ENCODE measurements at places on chromosomes 11 and 22.
A peak's percentile ranks its signal among the peaks of the same experiment; 100 is the strongest.

GRCh38 chr11:45801723-45802315 lies 3.1 kb upstream of the SLC35C1 start:
- DNase-seq, result no peak

DNA sequence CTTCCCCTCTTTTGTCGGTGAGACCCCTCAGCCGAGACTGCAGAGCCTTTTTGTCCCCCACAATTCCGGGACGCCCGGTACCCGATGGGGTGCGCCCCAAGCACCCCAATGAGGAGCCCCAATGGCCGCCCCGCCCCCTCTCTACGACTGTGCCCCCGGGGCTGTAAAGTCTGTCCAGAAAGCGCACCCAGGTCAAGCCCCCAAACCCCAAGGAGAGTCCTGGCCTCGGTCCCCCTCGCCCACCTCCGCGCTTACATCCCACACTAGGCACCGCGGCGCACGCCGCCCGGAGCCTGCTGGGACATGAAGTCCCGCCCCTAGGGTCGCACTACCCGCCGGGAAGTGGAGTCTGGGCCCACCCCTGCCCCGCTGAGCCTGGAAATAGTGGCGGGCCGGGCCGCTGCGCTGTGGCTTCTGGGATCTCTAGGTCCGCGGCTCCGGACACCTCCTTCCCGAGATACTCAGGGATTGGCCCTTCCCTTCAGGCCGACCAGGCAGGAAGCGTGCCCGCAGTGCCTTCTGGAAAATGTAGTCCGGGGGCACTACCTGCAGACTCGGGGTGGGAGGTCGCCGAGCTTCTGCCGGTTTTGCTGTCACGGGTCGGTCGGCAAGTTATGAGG lies at the start of gene MEN1:
MEN1 (minus strand) TSS at position 281 of the 620 bp plus-strand sequence. CDS start 442 bp downstream, outside the sequence.
- DNase-seq, result peak; percentile 83

DNA sequence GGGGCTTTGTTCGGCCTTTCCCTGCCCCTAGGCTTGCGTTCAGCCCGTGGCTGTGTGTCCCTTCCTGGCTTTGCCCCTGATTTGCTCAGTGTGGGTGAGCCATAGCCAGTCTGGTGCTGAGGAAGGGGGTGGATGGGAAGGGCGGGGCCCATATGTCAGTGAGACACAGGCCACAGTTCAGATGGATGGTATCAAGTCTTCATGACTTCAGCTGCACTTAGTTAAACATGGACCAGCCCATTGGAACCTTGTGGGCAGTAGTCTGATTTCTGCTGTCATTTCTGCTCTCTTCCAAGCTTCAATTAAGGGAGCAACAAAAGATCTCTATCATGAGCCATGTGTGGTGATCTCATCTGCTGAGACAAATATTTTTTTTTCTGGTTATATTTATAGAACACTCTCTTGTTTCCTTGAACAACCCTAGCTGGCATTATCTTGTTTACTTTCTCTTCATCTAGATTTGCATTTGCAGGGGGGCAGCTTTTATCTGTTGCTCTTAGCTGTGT lies 21.6 kb upstream of the PEX26 start:
- no peak for DNase-seq

DNA sequence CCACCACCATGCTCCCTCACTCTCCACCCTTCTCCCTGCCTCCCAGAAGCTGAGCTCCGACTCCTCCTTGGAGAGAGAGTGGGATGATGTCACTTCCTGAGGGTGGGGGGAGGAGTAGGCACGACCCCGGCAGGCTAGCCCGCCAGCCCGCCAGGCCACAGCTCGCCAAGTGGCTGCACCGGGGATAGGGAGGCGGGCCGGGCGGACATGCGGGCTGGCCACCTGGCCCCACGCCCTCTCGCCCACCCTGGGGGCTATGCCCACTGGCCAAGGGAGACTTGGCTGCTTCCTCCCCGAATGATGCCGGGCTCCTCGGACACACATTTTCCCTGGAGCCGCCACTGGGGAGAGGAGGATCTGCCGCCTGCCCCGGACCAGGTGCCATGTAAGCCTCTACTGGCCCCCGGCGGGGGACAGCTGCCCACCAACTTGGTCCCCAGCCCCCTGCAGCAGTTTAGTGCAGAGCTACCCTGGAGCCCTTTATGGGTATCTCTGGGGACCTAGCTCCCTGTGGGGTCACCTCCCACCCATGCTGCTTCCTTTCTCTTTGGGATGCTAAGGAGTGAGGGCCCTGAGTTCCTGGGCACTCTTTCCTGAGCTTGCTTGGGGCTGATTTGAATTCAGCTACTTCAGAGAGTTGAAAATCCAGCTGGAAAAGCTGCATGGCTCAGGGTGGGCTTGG lies 33.7 kb upstream of the MYRF start:
- no peak for DNase-seq

GRCh38 chr22:37079158-37079557 lies 27.6 kb downstream of the KCTD17 start:
- DNase-seq, result no peak

DNA sequence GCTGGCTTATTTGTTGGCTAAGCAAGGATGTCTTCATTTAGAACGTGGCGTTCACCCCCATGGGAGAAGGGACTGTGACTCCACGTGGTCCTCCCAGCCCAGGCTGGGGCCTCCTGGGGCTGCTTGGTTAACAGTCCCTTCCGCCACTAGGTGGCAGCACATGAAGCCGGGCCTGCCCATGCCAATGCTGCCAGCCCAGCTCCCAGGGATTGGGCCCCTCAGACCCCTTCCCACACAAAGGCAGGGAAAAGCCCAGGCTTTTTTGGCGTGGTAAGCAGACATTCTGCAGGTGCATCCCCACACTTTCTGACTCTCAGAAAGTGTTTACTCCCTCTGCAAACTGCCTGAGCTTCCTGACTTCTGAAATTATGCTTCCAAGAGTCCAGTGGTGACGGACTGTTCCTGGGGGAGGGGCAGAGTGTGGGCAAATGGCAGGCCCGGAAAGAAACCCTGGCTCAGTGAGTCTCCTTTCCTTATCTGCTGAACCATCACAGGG lies 3.1 kb downstream of the CBX6 start:
- peak; percentile 74 for DNase-seq

DNA sequence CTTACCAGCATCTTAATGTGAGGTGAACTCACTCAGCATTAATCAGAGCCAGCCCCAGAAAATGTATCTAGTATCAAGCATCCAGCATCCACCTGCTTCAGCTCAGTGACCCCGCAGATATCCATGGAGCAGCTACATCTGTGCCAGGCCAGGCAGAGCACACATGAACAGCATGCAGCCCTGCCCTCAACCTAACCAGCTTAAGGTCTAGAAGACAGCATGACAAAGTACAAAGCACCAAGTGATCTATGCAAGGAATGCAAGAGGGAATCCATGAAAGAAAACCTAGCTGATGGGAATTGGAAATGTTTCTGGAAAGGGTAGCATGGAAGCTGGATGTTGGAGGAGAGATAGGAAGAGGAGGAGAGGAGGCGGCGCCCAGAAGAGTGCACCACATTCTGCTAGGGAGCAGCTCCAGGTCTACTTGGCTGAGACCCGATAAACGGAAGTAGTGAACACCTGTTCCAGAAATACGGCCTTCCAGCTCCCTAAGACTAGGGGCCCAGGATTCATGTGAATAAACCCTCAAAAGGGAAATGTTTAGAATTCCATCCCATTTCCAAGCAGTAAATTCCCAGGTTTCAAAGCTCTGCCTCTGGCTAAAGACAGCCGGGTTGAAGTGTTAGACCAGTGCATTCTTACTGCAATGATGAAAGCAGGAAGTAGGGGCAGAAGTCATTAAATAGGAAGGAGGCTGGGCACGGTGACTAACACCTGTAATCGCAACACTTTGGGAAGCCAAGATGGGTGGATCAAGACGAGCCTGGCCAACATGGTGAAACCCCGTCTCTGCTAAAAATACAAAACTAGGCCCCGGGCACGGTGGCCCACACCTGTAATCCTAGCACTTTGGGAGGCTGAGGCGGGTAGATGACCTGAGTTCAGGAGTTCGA lies 23.5 kb upstream of the L3MBTL2 start:
- DNase-seq, result no peak
